Kidney glomerular epithelial cell (primary cell): ENCODE measurements at places on chromosomes 4 and X.

DNA sequence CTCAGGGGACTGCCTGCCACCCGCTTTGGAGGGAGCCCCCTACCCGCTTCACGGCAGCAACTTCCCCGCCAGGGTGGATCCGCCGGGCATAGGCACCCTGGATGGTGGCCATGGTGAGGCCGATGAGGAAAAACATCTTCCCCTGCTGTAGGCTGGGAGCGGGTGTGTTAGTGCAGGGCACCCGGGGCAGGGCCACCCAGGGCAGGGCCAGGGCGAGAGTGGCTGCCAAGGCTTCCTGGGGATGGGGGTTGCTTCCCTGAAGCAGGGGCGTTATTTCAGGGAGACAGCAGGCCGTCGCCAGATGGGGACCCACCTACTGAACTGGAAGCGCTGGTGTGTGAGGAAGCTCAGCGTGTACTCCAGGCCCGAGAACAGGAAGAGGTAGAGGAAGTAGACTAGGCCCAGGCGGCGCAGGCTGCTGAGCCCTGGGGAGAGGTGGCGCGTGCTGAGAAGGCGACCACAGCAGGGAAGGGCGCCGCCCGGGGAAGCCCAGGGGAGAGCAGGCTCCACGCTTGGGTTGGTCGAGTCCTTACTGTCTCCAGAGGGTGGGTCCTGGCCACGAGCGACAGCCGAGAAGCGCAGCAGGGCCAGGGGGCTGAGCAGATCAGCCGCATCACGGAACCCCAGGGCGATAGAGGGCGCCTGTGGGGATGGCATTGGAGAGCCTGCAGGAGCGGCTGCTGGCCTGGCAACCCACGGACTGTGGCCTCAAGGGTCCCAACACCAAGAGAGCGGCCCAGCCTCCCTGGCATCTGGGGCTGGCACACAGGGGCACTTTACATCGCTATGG is 31.5 kb downstream of the NOP14 start:
- DNase-seq = no peak

- peak; percentile 12 for DNase-seq
Observed at GRCh38 chrX:134542485-134542884, 82.5 kb downstream of the HPRT1 start.

DNA sequence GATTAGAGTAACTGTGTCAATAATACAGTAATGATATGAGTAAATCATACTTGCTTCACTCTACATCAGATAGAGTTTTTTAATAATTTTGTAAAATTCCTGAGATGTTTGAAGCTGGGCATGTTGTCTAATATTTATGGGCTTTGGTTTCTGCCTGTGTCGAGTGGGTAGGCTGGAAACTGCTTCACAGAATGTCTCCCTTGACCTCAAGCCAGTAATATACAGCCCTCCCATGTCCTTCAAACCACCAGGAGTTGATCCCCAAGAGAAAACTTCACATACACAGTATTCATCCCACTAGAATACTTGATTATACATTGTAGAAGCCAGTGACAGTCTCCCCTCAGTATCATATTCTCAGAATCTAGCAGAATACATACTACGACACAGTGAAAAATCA is 284.8 kb upstream of the TENM3 start:
- DNase-seq = peak; percentile 41

GRCh38 chr4:48557478-48557877 is 67.4 kb downstream of the ZAR1 start:
- DNase-seq = no peak

- no peak for DNase-seq
Observed at GRCh38 chr4:126890994-126891393, 741.8 kb upstream of the INTU start.

GRCh38 chrX:39682778-39683177 is 415.0 kb downstream of the BCOR start:
- no peak for DNase-seq

- no peak for DNase-seq
Observed at GRCh38 chr4:337932-338758, 531 bp downstream of the ZNF141 start.
